ENCODE measurements at places on chromosomes 12 and 14. TPM values are rescaled to one million over a fixed set of nuclear protein-coding genes. Genes with fewer than 3 reads are reported as not detected.
A peak's percentile ranks its signal among the peaks of the same experiment; 100 is the strongest.

The NKX2-8 gene
- not detected for total RNA-seq

The KRT78 gene
- total RNA-seq: not detected

DNA sequence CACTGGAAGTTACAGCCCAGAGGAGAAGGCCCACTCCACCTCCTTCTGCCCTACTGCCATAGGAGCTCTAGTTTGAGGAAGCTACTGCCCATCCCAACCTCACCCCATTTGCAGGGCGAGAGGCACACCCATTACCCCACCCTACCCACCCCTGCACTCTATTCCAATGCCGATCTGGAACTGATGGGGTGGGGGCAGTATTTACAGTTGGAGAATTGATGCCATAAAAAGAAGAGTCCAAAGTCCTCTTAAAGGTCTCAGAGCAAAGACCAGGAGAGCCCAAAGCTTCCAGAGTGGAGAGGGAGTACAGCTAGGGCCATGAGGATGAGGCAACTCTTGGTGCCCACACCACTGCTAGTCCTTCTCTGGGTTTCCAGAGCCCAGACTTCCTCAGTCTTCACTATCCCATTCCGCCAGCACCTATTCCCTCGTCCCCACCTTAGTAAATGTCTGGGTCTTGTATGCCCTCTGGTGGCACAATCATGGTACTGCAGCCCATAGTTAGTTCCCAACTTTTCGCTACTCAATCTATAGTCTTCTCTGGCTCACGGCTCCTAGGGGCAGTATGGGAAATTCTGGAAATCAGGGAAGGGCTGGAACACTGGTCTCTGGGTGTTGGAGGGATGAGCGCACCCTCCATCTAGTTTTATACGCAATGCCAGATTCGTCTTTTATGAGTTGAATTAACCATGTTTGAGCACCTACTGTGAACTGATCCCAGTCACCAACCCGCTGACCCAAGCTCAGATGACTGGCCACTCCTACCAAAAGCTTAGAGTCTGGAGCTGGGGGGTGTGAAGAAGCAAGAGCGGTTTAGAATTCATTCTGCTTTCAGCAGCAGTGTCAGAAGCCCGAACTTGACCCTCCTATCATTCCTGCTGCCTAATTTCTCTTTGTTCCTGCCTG lies 6.9 kb upstream of the ADCY6 start:
- peak; percentile 87 for DNase-seq

- no peak for DNase-seq
Measured at GRCh38 chr14:78666336-78667056, 496.3 kb downstream of the NRXN3 start.

DNA sequence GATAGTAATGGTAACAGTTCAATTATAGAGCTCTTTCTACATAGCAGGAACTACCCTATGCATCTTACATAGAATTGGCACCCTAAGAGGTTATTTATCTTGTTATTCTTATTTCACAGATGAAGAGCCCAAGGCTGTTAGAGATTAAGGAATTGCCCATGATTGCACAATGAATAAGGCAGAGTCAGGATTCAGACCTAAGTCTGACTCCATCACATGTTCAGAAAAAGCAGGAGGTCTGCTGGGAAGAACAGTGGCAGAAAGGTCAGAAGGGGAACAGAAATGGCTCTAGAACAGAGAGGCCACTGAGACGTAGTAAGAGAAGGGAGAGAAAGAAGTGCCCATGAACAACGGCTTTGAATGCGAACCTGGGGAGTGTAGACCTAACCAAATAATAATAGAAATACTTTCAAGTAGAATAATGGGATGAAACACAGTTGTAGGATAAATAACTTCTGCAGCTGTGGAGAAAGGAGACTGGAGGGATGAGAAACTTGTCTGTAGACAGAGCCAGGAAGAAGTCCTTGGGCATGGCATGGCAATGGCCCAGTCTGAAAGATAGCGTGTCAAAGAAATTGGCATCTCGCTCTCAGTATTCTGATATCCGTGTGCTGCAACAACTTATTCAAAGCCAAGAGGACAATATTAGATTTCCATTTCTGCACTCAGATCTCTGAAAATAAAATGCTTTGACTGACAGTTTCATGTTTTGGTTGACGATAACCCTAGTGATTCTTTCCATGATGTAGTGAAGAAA lies 17.6 kb downstream of the MYBPC1 start:
- no peak for DNase-seq

DNA sequence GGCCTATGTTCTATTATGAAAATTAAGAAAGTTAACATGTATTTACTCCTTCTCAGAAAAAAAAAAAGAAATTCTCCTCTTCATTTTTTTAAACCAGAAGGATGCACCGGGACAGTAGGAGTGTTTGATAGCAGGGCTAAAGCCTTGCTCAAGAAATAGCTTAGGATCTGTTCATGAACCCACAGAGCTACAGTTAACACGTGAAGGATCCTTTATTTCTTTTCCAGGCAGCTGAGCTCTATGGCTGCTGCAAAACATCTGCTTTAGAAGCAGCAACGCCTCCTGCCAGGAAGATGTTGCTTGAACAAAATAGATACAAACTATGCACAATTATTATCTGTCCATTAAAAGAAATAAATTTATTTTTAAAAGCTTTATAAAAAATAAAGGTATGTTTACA lies 254.8 kb downstream of the PRKD1 start:
- DNase-seq: no peak

- no peak for DNase-seq
Measured at GRCh38 chr14:97874394-97874793, 1077.2 kb downstream of the VRK1 start.

DNA sequence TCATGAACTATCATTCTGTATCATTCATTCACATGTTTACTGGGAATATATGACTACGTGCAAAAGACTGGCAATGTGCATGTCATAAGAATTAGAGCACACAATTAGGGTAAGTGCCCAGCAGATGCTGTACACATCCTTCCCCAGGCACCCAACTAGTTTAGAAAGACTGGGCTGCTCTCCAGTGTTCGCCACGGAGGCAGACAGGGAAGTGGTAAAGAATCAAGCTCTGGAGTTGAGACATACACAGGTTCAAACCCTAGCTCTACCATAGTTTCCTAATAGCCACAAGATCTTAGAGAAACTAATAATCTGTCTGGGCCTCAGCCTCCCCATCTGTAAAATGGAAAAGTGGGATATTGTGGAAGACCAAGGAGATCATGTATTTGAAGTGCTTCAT lies 6.8 kb downstream of the TMCC3 start:
- DNase-seq: peak; percentile 20

GRCh38 chr12:120234643-120235368 lies 30.7 kb downstream of the PXN start:
- DNase-seq: peak; percentile 90

All from dermis blood vessel endothelial cell (primary cell).